ENCODE measurements at places on chromosomes 3 and 15.

DNA sequence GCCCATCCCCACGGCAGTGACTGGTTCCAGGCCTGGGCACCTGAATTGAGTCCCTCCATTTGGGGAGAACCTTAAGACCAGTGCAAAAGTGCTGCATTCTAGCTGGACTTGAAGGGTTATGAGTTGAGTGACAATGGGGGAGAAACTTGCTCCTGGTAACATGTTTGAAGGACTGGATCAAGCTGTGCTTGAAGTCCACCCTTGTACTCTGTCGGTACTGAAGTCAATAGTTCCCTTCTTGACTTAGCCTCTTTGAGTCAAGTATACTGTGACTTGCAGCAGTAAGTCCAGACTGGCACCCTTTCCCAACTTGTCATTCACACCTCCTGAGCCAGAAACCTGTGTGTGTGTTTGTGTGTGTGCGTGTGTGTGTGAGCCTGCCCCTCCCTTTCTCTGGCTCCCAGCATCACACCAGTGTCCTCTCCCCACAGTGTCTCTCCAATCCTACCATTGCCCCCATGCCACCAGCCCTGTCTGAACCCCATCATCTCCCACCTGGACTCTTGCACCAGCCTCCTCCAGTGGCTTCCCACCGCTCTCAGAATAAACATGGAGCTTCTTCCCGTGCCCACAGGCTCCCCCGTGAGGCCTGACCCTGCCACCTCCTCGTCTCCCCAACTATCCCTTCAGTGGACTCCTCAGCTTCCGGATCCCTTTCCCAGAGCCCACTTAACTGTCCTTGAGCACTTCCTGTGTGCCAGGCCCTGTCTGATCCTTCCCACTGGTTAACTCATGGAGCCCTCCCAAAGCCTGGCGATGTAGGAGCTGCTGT, 10.2 kb upstream of the FBLN2 start:
- no peak for DNase-seq

DNA sequence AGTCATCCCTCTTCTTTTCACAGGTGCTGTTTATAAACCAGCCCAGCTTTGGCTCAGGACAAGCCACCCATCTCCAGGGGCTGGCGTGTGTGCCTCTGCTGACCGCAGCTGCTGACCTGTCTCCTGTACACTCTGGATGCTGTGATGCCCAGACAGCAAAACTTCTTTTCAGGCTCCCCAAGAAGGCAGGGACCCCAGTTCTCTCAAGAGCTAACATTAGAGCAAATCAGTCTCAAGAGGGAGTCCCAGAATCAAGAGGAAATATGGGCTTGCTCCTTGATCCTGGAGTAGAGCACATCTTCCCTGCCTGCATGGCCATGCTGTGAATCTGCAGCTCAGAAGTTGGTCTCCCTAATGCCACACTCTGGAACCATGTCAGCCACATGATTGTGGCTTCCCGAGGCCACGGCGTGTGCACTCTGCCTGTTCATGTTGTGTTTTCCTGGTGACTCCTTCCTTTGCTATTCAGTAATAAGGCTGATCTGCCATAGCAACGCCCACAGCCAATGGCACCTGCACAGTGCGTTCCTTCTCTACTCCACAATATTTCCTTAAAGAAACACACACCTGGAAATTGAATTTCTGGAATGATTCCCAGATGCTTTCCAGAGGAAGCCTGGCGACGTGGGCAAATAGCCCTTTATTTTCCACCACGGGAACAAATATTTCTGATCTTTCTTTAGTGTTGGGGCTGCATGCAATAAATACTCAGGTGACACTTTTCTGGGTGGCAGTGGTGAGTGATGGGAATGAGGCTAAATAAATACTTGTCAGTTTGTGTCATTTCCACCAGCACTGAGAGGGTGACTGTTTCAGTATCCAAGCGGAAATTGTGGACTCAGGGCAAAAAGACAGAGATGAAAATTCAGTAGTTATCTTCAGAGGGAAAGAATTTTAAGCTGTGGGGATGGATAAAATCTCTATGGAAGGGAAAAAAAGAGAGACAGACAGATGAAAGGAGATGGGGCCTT, 21.9 kb upstream of the THSD4 start:
- no peak for DNase-seq

DNA sequence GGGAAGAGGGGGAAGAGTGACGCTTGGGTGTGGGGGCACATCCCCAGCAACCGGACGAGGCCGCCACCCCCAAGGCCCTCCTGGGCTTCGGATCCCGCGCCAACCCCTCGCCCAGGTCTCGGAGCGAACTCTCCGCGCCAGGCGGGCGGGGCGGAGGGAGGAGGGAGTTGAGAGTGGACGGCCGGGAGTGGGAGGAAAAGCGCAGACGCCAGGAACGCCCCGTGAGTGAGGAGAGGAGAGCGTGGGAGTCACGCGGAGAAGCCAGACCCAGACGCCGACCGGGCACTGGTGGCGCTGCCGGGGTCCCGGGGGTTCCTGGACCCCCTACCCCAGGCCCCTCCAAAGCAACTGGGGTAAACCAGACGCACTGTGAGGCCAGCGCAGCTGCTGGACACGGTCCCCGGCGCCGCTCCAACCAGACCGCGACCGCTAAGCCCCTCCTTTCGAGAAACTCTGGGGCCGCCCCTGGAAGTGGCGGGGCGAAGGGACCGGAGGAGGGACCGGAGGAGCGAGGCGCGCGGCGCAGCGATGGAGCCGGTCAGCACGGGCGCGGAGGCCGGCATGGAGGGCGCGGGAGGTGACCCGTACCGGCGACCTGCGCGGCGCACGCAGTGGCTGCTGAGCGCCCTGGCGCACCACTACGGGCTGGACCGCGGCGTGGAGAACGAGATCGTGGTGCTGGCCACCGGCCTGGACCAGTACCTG, at the start of gene EFCC1:
EFCC1 (plus strand) TSS at position 204 of the 705 bp plus-strand sequence; CDS start at position 529, 325 bp downstream.
- DNase-seq, result peak; percentile 80

DNA sequence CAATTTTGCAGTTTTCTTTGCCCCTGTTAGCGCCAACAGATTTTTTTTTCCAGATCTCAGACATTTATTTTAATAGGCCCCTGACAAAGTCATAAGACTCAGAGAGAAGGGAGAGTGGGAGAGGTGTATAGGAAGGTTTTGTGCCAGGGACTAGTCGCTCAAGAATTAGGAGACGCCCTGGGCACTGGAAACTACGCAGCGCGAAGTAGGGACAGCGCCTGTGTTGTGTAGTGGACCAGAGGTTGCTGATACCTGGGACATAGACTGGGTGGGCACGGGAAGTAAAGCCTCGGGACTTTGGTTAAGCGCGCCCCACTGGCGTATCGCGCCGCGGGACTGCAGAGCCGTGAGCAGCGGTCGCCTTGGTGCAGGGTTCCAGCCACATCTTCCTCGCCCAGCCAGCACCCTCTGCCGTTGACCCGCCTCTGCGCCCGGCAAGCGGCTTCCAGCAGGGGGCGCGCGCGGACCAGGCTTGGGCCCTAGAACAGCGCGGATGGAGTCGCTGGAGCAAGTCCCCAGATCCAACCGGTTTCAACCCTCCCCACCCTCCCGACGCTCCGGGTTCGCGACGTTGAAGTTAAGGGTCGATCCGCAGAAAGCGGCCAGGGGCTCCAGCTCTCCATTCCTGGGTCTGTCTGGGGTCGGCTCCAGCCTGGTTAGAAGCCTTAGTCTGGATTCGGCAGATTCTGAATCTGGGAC, 3.0 kb upstream of the ISLR2 start:
- DNase-seq, result peak; percentile 98

GRCh38 chr3:11554236-11554610, 89.5 kb downstream of the VGLL4 start:
- no peak for DNase-seq

DNA sequence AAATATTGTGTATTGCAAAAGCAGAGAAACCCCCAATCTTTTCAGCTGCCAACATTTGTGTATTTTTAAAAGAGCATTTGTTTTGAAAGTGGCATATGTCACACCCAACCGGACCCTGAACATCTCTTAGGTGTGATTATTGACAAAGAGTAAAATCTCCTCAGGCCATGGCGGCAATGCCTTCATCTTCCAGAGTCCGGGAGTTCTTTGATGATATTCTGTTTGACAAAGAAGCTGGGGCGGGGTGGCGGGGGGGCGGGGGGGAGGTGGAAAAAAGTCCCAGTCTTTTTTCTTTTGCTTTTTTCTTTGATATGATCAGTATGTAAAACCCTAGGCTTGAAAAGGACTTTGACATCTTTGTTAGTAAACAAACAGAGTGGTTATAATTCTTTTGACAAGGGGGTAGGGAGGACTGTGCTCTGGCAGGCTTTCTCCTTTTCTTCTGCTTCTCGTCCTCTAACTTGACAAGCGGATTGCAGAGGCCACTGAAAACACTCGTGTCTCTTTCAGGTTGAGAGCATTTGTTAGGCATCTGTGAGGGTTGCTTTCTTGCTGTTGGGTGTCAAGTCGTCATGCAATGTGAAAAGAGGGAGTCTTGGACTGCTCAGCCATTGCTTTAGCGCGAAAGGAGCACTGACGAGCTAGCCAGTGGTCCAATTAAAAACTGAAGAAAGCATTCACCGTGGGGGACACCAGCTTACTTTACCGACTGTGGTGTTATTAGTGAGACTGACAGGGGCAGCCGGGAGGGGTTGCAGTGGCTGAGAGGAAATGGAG, 243.2 kb downstream of the NSUN3 start:
- DNase-seq, result peak; percentile 88

- no peak for DNase-seq
Observed at GRCh38 chr15:72009222-72009621, 108.7 kb downstream of the MYO9A start.

DNA sequence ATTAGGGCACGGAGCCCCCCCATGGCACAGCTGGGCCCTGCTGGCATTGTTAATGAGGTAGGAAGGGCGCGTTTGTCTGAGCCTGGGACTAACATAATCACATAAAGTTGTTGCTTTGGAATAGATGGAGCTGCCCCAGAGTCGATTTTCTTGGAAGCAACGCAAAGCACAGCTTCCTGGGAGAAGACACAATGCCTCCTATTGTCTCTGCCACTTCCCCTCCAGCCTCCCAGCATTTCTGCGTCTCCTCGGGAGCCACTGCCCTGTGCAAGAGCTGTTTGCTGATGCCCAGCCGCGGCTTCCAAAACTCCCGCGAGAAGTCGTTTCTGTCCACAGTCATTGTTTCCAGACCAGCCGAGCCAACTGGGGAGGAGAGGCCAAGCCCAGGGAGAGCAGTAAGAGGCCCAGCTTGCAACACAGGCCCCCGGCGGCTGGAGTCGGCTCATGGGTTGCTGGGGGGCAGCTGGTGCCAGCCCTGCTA, 18.1 kb upstream of the ALDH1A3 start:
- peak; percentile 89 for DNase-seq

DNA sequence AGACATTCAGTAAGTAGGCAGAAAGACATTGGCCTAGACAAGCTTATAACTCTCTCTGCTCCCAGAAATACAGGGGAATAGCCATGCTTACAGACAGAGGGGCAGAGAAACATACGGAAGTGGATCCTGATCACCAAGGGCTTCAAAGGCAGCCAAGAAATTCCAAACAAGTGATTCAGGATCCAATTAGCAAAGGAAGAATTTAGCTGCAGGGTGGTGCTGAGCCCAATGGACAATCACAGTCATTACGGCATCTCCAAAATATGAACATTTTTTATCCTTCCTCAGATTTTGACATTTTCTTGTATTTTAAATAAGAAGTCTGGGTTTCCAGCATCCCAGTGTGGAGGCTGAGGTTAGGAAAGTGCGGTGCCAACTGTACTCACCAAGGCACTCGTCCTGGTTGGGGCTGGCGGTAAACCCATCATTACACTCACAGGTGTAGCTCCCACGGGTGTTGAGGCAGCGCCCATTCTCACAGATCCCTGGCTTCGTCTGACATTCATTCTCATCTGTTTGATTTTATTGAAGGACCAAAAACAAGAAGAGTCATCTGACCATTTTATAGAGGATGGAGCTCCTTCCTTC, 96.8 kb downstream of the DUT start:
- no peak for DNase-seq

GRCh38 chr15:90664650-90665287, 52.4 kb upstream of the BLM start:
- peak; percentile 83 for DNase-seq

GRCh38 chr15:49877117-49877872, 241.7 kb downstream of the ATP8B4 start:
- DNase-seq, result no peak

GRCh38 chr3:146598535-146598934, 6.6 kb downstream of the PLSCR5 start:
- no peak for DNase-seq

DNA sequence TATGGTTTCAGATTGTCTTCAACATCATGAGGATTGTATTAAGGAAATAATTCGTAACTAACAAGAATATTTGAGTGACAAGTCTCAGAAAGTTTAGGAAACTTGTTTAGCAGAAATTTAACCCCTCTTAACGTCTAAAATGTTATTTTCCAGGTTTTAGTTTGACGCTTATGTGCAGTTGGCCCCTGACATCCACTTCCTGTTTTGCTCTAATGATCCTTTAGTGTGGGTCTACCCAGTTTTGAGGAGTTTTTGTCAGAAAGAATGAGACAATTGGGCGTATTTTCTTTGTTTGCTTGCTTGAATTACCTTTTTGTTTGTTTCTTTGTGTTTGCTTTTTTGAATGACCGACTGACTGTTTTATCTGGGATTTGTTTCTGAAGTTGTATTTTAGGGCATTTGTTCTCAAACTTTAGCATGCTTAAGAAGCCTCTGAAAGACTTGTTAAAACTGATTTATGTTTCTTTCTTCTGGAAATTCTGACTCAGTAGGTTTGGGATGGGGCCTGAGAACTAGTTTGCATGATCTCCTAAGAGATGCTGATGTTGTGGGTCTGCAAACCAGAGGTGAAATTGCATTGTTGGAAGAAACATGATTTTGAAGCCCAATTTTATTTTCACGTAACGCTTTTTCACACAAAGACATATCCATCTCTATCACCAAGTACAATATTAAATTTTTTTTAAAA, 20.6 kb downstream of the RBMS3 start:
- no peak for DNase-seq

All from eye (tissue), 1 donor.